ENCODE measurements at places on chromosomes 11 and 22. TPM values are rescaled to one million over a fixed set of nuclear protein-coding genes. Genes with fewer than 3 reads are reported as not detected.

DNA sequence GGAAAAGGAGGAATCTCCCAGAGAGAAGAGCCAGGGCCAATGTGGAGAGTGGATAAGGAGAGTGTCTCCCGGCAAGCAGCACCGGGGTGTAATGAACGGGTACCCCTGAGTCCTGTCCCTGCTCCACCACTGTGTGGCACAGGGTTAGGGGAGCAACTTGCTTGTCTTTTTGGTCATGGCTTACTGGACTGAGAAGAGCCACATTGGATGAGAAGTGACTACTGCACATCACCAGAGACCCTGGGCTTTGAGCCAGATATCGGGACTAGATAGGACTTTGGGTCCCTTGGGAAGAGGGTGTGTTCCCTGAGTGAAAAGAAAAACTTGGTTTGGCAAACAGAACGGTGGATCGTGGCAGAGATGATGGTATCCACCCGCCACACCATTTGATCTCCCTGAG lies 24.6 kb downstream of the SDHAF2 start:
- DNase-seq = no peak

The KBTBD3 gene
- total RNA-seq = 1.7 TPM

The CRYAB gene
- total RNA-seq = 0.69 TPM

DNA sequence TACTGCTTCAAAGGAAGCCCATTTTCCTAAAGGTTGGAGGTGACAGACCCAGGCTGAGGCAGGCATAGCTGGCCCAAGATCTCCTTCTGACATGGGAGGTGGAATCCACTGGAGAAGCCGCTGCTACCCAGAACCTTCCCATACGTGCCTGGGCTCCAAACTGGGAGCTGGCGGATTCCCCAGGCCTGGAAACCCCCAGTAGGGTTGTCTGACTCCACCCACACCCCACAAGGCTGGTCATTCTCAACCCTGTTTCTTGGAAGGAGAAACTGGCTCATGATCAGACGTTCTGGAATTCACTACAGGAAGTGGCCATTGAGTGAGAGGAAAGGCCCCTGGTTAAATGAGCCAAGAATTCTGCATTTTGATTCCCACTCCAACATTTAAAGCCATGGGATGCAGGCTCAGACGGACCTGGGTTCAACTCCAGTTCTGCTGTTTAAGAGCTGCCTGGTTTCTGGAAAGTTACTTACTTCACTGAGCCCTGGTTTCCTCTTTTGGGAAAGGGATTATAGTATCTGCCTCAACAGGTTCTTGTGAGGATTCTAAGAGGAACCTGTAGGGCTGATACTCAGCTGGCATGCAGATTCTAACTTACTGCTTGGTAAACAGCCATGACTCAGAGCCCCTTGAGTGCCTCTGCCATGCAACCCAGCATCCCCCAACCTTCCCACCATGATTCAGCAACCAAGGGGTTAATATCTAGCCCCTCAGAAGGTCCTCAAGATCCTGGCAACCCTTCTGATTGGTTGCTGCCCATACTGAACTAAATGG lies 19.4 kb upstream of the TSKU start:
- DNase-seq = no peak

The WNT7B gene
- total RNA-seq = 0.09 TPM

DNA sequence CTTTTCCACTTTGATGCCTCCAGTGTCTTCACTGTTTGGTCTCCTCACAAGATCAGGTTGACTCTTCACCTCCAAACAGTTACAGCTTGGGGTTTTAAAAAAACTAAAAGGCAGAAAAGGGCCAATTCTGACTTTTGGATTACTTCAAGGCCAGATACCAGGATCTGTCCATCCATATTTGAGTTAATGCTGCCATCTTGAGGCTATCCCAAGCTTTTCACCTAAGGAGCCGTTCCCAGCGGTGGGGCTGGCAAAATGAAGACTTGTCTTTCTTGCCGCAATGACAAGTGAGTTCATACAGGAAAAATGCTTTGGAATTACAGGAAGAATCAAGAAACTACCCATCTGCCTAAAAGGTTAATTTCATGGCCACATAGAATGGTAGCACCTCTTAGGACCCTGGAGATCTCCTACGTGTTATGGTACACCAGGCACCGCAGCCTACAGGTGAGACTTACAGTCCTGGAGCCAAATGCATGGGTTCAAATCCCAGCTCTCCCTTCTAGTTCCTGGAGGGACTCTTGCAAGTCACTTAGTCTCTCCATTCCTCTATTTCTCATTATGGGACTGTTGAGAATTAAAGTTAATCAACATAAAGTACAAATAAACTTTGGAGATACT lies 6.0 kb upstream of the OR5B21 start:
- DNase-seq = peak; percentile 51

DNA sequence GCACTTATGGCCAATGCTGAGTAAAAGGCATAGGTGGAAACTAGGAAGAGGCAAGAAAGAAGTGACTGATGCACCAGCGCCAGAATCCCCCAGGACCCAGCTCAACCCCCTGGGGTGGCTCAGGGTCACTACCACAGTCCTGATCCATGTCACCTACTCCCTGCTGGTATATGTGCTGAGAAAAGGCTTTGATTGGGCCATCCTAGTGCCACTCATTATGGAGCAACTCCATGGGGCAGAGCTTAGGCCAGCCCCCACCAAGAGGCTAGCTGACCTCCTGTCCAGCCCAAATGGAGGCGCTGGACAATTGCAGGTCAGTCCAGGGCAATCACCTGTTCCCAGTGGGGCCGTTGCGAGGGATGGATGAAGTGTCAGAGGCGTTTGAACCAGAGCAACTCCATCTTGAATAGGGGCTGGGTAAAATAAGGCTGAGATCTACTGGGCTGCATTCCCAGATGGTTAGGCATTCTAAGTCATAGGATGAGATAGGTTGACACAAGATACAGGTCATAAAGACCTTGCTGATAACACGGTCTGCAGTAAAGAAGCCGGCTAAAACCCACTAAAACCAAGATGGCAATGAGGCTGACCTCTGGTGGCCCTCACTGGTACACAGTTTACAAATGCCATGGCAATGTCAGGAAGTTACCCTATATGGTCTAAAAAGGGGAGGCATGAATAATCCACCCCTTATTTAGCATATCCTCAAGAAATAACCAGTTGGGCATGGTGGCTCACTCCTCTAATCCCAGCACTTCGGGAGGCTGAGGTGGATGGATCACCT lies 20.6 kb upstream of the DAGLA start:
- no peak for DNase-seq

DNA sequence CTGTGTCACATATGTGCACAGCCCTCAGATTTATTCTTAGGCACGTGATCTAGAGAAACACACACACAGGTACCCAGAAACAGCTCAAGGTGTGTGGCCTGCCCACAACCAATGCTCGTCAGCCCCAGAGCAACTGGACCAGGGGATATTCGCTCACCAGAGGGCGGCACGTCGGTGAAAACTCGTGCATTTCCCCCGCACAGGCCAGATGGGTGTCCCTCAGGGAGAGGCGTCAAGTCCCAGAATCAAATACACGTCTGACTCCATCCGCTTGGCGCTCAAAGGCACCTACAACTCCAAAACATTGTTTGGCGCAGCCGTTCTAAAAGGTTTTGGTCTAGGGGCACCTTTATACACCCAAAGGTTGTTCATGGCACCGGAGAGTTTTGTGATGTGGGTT lies 429.0 kb downstream of the BRD1 start:
- no peak for DNase-seq

The FGF19 gene
- total RNA-seq = not detected

The ZC3H12C gene
- total RNA-seq = 6.8 TPM

GRCh38 chr22:38770257-38770949 lies 14.6 kb upstream of the SUN2 start:
- DNase-seq = no peak

The CASP5 gene
- total RNA-seq = not detected

DNA sequence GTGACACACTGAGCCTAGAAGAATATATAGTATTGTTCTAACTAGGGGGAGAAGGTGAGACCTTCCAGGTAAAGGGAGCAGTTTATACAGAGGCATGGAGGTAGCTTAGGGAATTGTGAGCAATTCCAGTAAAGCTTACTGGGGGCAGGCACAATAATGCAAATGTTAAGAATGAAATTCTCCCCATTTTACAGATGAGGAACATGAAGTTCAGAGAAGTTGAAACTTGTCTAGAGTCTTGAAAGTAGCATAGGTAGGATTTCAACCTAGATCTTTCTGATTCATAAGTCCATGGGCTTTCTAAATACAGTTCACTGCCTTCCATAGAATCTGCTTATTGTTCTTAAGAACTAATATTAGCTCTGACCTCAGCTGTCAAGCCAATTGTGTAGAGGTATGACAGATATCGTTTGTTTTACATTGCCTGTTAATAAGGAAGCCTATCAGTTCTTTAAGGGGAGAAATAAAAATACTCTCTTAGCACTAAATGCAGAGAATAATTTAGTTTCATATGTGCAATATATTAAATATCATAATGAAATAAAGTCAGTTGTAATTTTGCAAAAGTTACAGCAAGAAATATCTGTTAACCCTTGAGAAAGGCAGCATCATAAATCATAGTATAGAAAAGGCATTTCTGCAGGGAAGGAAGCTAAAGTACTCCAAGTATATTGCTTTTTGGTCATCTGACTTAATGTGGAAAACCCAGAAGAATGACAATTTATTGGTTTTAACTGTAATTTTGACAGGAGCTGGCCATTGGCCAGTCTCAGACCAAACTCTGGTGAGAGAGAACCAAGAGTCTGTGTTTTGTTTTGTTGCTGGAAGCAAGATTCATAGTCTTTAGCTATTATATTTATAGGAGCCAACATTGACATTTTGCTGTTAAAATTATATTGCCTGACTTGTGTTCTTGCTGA lies 181.8 kb downstream of the UVRAG start:
- no peak for DNase-seq

DNA sequence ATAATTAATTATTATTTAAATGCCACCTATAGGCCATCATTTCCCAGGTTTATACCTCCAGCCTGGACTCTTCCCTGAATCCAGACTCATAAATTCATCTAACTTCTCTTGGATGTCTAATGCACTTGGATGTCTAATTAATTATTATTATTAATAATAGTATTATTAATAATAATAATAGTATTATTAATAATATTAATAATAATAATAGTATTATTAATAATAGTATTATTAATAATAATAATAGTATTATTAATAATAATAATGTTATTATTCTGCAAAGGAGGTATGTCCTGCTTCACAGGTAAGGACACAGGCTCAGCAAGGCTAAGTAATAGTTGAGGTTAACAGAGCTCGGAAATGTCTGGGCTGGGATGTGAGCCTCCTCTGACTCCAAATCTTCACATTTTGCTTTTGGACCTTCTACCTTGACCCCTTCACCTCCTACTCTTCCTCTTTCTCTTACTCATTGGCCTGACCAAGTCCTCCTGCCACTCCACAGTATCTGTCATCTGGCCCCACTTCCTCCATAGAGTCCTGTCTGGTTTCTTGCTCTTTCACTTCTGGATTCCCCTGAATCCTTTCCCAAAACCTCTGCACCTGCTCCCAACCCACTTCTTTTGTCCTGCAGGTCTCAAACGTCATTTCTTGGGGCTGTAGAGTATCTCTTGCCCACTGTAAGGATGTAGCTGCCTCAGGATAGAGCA lies 8.0 kb downstream of the RIBC2 start:
- no peak for DNase-seq
